ENCODE measurements at places on chromosomes 16 and 17.

DNA sequence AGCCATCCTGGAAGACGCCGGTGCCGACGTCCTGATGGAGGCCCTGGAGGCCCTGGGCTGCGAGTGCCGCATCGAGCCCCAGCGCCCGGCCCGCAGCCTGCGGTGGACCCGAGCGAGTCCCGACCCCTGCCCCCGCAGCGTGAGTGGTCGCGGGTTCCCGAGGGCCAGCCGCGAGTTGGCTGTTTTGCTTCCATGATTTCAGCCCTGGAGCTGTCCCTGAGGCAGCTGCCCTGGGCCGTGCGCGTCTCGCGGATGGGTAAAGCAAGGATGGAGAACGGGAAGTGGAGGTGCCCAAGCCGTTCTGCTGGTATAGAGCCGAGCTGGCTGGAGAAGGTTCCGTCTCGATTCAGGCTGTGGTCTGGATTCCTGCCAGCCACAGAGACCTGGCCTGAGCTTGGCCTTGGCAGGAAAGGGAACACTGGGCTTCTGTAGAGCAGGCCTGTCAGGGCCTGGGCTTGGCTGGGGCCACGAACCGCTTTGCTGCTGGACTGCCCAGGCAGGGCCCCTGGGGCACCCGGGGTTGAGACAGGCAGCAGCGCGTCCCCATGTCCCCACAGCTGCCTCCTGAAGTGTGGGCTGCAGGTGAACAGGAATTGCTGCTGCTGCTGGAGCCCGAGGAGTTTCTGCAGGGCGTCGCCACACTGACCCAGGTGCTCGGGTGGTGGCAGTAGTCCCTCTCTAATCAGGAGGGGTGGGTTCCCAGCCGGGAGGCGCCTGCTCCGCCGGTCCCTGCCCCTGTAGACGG lies 941 bp upstream of the MRPS34 start:
- no peak for DNase-seq

DNA sequence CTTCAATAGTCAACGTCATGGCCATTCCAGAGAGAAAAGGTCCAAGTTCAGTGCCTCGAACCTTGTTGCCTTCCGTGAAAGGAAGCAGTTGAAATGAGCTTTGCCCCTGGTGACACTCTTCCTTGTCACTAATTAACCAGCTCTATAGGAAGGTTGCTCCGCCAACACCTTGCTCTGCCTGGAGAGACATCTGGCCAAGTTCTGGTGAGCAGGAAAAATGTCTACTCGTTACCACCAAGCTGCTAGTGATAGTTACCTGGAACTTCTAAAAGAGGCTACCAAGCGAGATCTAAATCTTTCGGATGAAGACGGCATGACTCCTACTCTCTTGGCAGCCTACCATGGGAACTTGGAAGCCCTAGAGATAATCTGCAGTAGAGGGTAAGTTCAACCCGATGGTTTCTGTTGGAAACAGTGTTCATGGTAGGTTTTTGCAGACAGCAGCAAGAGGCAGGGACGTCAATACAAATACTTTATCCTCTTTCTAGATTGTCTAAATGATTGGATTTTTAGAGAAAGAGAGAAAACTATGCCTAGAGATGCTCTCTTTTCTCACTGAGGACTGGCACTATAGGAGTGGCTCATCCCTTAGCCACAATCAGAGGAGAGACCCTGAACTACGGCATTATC lies at the start of gene ANKS4B:
Gene ANKS4B (plus strand): TSS at position 179 of the 630 bp plus-strand sequence. CDS start 39 bp downstream, at position 218.
- DNase-seq = no peak

- DNase-seq = peak; percentile 24
Measured at GRCh38 chr17:794876-795275, 12.7 kb downstream of the MRM3 start.

DNA sequence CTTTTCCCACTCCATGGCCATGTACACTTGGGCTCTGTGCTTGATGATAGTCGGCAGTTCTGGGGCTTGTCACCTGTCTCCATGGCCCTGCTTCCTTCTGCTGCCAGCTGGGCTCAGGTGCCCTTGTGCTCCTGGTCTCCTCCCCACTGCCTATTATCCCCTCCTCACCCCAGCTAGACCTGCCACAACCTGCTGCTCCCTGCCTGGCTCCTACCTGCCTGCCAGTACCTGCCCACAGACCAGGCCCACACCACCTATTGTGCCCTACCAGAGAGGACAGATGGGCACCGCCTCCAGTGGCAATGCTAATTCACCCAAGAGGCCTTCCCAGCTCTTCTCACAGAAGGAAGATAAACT lies 538 bp upstream of the RAPGEFL1 start:
- no peak for DNase-seq

- DNase-seq = no peak
Measured at GRCh38 chr17:82091264-82092066, 6.6 kb downstream of the FASN start.

GRCh38 chr17:73588891-73589290 lies 55.4 kb downstream of the SDK2 start:
- DNase-seq = no peak

DNA sequence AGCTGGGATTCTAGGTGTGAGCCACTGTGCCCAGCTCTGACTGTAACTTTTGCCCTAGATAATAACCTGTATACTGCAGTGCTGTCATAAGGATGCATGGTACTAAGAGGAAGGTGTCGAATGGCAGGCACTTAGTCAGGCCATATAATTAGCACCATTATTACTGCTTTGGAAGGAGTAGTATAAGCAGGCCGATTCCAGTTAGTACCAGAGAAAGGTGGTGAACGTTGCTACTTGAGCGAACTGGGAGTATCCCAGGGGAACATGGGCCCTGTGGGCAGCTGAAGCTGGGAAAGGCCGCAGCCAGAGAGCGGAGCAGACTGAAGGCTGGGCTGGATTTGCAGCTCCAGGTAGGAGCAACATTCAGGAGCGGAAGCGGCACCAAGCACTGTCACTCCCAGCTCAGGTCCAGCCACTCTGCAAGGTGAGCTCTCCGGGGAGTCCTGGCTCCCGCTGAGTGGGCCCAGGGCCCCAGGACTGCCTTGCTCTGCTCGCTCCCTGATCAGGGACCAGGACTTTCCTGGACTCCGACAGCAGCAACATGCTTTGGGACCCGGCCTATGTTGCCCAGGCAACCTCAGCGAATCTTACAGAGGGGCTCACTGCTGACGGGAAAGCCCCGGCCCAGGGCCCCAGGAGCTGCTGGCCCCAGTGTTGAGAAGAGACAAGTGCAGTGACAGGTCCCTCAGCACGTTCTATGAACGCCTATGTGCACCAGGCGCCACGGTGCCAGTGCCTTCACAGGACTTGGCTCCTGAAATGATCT lies 28.6 kb downstream of the C16orf74 start:
- DNase-seq = no peak

DNA sequence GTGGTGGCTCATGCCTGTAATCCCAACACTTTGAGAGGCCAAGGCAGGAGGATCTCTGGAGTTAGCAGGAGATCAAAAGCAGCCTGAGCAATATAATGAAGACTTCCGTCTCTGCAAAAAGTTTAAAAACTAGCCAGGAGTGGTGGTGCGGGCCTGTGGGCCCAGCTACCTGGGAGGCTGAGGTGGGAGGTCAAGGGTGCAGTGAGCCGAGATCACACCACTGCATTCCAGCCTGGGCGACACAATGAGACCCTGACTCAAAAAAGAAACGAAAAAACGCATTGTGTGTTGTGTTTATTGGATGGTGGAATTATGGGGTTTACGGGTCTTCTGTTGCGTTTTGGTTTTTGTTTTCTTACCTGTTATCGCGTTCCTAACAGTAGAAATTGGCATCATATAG lies 863 bp upstream of the DDX19A start:
- DNase-seq = no peak
